Stimulated activated CD4-positive, alpha-beta T cell treated with anti-CD3 and anti-CD28 coated beads, Interleukin-4, amount 100 ng/mL, for 1 hour (primary cell): ENCODE measurements at places on chromosomes 12 and 14.
A peak's percentile ranks its signal among the peaks of the same experiment; 100 is the strongest.

DNA sequence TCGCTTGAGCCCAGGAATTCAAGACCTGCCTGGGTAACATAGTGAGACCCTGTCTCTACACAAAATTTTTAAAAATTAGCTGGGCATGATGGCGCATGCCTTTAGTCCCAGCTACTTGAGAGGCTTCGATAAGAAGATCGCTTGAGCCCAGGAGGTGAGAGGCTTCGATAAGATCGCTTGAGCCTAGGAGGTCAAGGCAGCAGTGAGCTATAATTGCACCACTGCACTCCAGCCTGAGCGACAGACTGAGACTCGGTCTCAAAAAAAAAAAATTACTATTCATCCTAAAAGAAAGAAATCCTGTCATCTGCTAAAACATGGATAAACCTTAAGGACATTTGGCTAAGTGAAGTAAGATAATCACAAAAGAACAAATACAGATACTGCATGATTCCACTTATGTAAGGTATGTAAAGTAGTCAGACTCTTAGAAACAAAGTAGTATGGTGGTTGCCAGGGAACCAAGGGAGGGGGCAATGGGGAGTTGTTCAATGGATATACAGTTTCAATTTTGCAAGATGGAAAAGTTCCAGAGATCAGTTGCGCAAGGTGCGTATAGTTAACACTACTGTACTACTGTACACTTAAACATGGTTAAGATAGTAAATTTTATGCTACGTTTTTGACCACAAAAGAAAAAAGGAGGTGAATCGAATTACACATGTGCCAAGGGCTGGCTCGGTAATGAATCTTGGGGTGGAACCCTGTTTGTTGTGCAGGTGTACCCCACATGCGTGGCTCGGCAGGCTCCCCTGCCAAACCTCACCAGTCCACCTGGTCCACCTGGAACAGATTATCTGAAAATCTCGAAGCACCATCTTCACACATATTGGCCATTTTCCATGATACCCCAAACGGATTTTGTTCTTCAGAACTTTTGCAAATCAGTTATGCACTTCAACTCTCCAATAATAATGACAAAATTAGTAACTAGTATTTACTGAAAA lies 18.3 kb upstream of the ATP2A2 start:
- DNase-seq = no peak

- DNase-seq = no peak
These were observed 2.2 kb downstream of the NELL2 start for GRCh38 chr12:44873898-44874297.

- no peak for DNase-seq
These were observed 35.8 kb upstream of the SPPL3 start for GRCh38 chr12:120940006-120940405.

DNA sequence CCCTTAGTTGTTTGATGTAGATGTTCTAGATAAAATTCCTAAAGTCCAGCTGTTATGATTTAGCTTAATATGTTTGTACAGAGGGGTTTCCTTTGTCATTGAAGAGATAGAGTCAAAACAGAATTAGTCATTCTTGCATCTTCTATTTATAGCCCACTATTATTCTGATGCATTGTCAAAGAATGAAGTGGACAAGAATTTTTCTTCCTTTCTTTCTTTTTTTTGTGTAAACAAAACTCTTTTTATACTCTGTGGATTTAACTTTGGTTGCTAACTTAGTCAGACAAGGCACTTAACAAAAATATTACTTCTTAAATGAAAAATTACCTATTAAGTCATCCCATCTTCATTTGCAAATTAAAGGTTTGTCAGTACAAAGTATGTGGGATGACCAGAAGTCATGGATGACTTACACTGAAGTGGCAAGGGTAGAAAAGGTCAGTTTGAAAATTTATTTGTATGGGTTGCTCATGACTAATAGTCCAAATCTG lies 215.6 kb upstream of the DDHD1 start:
- DNase-seq = no peak

DNA sequence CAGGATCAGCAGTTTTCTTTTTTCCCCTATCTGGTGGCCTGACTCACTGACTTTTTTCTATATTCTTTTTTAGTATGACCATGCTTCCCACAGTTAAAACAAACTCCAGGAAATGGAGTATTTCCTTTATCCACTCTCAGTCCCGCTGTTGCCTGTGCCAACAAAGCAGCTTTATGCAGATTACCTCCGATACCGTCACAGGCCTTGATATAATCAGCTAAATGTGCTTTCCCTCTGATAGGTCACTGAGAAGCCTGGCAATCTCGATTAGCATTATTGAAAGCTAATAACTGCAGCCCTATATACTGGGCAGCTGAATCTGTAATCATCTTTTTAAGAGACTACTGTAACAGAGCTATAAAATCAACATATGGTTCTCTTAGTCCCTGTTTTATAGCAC lies 243.6 kb downstream of the KIF21A start:
- DNase-seq = no peak

GRCh38 chr12:25971654-25972041 lies 13.2 kb downstream of the RASSF8 start:
- DNase-seq = no peak

- peak; percentile 79 for DNase-seq
These were observed 15.4 kb downstream of the SELPLG start for GRCh38 chr12:108618079-108618952.

GRCh38 chr12:132115500-132115899 lies 28.6 kb downstream of the DDX51 start:
- DNase-seq = no peak

- no peak for DNase-seq
These were observed 63.4 kb downstream of the DACT1 start for GRCh38 chr14:58701156-58701555.

DNA sequence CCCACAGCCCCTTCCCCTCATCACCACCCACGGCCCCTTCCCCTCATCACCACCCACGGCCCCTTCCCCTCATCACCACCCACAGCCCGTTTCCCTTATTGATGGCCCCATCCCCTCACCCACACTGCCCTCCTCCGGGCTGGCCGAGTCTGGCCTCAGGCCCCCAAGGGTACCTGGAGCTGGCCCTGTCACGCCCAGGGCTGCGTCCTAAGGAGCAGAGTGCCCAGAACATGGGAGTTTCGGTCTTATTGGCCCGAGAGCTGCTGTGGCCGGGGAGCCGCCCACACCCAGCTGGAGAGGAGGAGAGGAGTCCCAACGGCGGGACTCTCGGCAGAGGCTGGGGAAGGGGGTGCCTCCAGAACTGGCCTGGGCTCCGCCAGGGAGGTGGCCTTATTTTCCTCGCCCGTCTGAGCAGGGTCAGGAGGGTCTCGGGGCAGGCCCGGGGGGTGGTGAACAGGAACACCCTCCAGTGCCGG lies 182.3 kb downstream of the KIF26A start:
- DNase-seq = no peak

GRCh38 chr12:83015390-83016217 lies 328.9 kb downstream of the TMTC2 start:
- DNase-seq = no peak

DNA sequence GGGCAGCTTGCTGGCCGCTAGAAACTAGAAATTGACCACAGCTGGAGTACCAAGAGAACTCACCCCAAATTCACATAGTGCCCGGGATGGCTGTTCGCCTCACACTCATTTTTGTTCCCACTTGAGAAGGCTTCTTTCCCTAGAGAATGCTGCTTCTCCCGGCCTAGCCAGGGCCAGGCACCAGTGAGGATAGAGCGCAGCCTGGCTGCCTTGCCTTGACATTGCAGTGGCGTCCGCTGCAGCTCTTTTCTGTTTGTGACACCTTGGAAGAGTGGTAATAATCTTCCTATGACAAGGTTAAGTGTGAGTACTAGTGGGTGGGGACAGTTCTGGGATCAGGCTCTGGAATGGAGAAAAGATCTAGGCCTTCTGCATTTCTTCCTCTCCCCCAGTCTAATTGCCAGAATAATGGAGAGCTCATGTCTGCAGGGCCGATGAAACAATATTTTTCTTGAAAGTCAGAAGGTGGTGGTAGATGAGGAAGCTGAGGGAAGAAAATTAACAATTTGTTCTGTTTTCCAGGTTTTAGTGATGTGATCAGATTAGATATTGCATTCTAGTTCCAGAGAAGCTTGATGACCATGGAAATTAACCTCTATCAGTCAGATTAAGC lies 3.7 kb downstream of the TMEM253 start:
- DNase-seq = peak; percentile 65

GRCh38 chr12:113664224-113664681 lies 192.6 kb upstream of the LHX5 start:
- no peak for DNase-seq

GRCh38 chr12:325906-326305 lies 63.2 kb downstream of the KDM5A start:
- no peak for DNase-seq

DNA sequence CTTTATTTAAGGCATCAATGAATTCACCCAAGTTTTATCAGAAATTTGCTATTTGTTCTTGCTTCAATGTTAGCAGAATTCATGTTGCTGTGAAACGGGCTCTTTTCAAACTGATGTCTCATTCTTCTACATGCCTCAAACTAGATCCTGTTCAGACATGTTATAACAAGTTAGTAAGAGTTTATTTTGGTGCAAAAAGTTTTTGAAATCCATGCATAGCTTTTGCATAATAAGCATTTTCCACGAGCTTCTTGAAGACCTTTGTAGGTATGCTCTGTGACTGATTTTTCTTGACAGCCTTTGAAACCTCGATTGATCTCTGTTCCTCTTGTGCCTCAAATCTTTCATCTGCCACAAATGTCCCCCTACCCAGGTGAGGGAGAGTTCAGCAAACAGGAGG lies 275.2 kb downstream of the FOXN3 start:
- DNase-seq = no peak

- DNase-seq = no peak
These were observed 30.7 kb downstream of the GRIP1 start for GRCh38 chr12:66648033-66648735.

DNA sequence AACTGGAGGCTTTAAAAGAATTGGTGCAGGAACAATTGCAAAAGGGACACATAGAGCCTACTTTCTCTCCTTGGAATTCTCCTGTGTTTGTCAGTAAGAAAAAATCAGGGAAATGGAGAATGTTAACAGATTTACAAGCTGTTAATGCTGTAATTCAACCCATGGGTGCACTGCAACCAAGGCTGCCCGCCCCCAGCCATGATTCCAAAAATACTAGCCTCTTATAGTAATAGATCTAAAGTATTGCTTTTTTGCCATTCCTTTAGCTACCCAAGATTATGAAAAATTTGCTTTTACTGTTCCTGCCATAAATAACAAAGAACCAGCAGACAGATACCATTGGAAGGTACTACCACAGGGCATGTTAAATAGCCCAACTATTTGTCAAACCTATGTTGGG lies 15.3 kb upstream of the OR8S1 start:
- DNase-seq = no peak

- DNase-seq = no peak
These were observed 19.2 kb downstream of the VDR start for GRCh38 chr12:47885566-47885965.

GRCh38 chr14:22112004-22112403 lies 438.4 kb upstream of the OR4E1 start:
- peak; percentile 51 for DNase-seq

DNA sequence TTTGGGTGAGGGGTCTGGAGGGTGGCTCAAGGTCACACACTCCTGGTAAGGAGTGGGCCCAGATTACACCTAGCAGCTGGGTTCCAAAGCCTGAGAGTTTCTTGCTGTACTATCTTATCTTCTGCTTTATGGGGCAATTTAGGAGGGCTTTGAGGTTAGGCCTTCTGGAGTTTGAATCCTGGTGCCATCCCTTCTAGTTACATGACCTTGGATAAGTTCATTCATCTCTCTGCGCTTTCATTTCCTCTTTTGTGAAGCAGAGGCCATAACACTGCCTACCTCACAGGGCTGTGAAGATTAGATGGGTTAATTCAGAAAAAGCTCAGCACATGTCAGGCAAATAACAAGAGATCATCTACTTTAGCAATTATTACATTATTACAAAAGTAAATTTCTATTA lies 7.4 kb upstream of the KRT77 start:
- DNase-seq = no peak

GRCh38 chr12:116123451-116124258 lies 153.8 kb downstream of the MED13L start:
- peak; percentile 35 for DNase-seq

DNA sequence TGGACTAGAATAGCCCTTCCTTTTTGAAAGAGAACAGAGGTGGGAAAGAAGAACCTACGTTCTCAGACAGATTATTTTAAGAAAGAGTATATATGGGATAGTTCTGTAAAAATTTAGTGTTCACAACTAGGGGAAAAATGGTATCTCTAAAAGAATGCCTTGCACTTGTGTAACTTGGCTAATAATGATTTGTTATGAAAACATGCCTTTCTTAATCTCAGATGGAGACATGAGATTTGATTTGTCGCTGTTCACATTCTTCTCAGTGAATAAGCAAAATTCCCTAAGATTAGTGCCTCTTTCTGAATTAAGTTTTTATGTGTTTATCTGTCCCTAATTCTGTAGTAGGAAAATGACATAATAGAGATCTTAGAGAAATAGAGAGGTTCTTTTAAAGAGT lies 100.8 kb downstream of the USP15 start:
- DNase-seq = no peak

- DNase-seq = no peak
These were observed 39.4 kb downstream of the ZFHX2 start for GRCh38 chr14:23512156-23512555.

DNA sequence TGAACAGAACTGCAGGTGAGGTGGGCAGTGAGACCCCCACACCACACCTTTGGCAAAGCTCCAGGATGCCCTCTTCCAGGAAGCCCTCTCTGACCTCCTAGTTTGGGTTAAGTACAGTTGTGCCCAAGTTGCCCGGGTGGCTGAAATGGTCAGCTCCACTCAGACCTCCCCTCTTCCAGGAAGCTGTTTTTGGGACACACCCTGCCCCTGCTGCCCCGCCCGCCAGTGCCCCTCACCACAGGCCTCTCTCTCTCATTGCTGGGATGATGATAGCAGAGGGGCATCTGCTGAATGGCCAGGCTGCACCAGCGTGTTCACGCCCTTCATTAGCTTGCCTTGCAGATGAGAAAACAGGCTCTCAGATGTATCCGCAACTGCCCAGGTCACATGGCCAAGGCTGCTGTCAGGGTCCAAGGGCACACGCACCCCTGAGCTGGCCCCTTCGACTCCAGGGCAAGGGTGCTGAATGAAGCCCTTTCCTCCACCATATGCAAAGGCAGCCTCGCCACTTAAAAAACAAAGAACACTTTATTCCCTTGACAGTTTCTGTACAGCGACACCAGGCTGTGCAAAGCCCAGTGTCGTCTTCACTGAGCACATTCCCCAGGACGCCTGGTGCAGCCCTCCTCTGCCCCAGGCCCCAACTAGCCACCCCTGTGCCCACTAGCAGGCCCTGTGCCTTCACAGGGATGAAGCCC lies 15.5 kb downstream of the SLC25A29 start:
- no peak for DNase-seq

DNA sequence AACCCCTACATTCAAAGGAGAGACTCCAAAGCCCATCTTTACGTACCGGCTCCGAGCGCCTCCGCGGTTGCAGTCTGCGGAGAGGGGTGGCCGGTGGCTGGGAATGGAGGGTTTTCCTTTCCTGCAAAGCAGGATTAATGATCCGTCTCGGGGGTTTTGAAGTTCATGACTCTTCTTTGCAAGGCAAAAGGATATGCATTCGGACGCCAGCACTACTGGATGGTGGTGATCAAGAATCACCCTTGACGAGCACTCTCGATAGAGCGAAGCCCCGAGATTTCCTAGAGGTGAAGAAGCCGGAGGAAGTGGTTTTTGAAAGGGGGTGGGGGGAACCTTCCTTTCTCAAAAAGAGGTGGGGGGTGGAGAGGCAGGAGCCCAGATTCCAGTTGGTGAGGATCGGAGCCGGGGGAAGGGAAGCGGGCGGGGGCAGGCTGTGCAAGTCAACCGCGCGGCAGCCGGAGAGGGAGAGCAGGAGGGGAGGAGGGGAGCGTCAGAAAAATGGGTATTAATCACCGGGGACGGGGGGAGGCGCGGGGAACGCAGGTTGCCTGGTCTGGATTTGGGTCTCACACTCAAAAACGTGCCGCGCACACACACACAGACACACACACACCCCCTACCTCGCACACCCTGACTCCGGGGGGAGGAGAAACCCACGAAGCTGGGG lies at the start of gene GRIN2B:
TSS of gene GRIN2B (minus strand) at position 307 of the 667 bp plus-strand sequence. CDS start 115,394 bp downstream, outside the sequence.
- no peak for DNase-seq
